ENCODE measurements at places on chromosomes 3 and 15.
A peak's percentile ranks its signal among the peaks of the same experiment; 100 is the strongest.

DNA sequence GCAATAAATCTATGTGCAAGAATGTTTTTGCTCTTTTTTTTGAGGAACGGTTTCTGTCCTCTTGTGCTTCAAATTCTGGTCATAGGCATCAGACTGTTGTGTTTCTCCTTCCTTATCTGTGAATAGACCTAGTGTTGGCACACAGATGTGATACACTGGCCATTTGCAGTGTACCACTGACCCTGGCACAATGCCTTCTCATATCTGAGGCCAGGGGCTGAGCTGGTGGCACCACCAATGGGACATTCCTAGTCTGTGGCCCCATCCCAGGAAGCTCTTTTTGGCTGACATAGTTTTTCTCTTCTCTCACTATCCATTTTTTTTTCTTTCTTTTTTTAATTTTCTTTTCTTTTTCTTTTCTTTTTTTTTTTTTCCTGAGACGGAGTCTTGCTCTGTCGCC, 40.4 kb downstream of the SH3GL3 start:
- DNase-seq = no peak

GRCh38 chr3:184491011-184491576, 70.5 kb upstream of the EPHB3 start:
- no peak for DNase-seq

GRCh38 chr15:69808756-69809155, 289.0 kb downstream of the TLE3 start:
- DNase-seq = no peak

GRCh38 chr15:77964193-77964592, 113.3 kb downstream of the TBC1D2B start:
- no peak for DNase-seq

DNA sequence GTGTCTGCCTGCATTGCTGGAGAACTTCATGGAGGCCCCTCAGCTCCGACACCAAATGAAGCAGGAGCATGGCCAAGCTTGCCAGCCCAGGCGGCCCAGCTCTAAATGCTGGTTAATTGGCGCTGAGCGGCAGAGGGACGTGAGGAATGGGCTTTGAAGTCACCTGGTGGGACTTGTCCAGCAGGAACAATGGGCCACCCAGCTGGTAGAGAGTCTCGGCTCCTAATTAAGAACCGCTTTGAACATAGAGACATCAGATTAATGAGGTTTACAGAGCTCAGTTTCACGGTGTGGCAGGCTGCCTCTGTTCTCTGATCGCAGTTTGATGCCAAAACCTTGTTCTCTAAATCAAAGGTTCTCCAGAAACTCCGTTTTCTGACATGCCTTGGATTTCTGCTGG, 77.5 kb upstream of the LINGO1 start:
- DNase-seq = no peak

- peak; percentile 84 for DNase-seq
These were observed 78.2 kb downstream of the CCNL1 start for GRCh38 chr3:157081626-157082210.

DNA sequence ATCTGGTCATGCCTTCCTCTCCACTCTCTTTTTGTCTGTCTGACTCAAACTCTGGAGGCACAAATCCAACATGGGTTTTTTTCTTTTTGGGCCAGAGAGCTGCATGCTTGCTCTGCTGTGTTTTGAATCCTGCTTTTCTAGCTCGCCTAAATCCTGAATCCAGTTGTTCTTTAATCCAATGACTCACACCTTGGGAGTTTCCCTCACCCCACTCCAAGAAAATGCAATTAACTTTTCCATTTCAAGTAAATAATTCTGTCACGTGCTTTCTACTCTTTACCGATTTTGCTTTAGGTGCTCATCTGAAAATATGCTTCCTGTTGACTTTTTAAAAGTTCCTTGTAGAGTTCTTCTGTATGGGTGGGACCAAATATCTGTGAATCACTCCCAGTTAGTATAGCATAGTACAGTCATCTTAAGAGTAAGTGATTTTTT, 47.6 kb downstream of the SLMAP start:
- no peak for DNase-seq

- DNase-seq = no peak
These were observed 59.9 kb downstream of the GALK2 start for GRCh38 chr15:49229922-49230321.
